Left ventricle myocardium inferior (tissue), 1 donor: ENCODE measurements at places on chromosomes 12 and 14.

DNA sequence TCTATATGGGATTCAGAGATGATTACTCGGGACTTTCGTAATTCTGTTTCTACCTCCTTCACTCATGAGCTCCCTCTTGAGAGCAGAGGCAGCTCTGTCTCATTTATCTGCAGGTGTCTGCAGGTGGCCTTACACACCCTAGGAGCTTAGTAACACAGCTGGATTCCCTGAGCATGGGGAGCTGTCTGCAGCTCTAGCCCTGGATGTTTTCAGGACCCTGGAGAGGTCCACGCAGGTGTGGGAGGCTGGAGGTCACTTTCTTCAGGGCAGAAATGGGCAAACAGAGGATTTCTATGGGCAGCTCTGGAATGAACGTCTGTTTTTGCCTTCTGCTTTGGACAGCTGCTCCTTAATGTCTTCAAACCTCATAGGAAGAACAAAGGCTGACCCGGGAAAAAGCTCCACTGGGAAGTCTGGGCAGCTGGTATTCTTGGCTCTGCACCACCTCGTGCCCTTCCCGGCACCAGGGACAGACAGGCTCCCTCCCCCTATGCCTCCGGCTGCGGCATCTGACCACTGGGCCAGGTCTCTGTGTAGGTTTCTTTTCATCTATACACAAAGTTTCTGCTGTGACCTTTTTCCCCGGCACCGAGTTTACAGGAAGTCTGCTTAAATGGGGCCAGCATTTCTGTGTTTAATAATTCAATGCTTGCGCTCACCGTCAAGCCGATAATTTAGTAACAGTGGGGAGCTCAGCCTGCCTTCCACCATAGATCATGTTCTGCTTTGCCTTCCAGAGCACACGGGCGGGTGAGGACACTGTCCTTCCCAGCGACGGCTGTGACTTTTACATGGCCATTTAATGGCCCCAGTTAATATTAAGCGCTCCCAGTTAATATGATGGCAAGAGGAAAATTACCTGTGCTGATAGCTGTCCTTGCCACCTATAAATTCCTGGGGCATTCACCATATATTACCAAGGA lies 320.2 kb upstream of the SFSWAP start:
- DNase-seq = no peak

GRCh38 chr12:116504438-116504837 lies 54.7 kb upstream of the MAP1LC3B2 start:
- no peak for DNase-seq

GRCh38 chr12:15495746-15496145 lies 173.4 kb downstream of the PTPRO start:
- DNase-seq = no peak

DNA sequence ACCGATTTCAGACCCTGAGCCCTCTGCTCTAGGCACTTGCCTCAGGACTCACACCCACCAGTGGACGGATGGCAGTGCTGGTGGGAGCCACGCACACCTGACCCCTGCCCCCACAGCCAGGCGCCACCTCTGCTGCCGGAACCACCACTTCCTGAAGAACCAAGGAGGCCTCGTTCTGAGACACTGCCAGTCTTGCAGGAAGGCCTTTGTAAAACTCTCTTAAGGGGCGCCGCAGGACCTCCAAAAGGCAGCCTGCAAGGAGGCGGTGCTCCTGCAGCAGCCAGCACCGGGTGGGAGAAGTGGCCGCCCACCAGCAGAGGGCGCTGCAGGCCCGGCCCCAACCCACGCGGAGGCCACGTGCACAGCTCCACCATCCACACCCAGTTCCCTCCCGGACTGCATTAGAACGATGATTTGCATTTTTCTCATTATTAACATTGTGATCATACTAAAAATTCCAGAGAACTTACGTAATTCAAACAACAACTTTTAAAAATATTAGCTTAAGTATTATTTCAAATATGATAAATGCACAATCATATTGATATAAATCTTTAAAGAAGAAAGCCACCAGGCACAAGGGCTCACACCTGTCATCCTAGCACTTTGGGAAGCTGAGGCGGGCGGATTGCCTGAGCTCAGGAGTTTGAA lies 12.8 kb downstream of the STX2 start:
- DNase-seq = no peak

DNA sequence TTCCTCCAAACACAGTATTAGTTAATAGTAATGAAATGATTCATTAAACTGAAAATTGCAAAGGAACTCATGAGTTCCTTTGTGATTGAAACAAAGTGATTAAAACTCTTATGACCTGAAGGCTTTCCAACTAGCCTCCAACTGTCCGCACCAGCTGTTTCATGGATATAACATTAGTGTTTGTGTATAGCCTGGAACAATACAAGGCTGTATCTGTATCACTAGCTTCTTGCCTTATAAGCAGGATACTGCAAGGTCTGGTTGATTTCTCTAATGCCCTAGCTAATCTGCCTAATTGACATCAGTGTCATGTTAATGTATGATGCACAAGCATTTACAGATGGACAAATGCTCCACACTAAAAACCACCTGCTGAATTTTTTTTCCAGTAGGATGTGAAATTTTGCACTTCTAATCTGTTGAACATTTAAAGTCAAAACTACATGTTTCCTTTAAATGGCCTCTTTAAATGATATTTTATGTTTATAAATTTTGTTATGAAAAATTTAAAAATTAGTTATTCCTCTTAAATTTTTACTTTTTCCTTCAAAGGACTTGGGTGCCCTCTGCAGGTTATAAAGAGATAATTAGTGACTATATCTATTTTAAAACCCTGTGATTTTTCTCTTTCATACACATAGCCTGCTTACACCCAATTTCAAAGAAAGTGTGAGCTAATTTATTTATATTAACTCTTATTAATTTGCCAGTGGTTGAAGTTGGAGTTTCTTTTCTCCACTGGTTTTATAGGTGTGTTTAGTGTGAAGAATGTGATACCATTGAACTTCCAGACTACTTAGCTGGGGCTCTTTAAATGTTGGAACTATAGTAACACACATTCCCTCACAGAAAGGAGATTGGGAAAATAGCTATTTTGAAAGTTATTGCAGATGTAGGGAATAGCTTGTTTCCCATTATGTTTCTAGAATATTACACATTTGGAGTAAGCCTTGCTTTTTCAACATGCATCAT lies 25.4 kb downstream of the AP5M1 start:
- DNase-seq = no peak

DNA sequence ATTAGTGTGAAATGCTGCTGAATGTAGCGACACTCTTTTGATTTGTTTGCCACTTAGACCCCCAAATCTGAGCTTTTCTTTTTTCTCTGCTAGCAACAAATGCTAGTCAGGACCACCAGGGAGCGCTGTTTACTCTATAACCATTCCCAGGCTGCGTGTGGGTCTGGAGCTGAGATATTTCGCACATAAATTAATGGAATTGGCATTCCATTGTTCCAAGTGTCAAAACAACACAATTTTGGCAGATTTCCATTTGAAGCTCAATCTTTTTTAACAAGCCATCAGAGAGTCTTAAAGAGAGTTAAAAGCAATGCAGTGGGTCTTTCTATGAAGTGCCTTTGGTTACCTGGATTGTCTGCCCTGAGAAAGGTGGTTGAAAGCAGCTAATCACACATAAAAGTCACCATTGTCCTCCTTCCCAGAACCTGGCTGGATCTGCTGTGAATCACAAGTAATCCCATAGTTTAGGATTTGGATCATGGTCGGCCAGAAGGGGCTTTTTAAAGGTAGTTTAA lies 7.4 kb upstream of the TMEM132C start:
- no peak for DNase-seq

- DNase-seq = no peak
These were observed 59.5 kb downstream of the BCAT1 start for GRCh38 chr12:24889411-24889810.

GRCh38 chr12:128649902-128650301 lies 173.9 kb downstream of the SLC15A4 start:
- no peak for DNase-seq

DNA sequence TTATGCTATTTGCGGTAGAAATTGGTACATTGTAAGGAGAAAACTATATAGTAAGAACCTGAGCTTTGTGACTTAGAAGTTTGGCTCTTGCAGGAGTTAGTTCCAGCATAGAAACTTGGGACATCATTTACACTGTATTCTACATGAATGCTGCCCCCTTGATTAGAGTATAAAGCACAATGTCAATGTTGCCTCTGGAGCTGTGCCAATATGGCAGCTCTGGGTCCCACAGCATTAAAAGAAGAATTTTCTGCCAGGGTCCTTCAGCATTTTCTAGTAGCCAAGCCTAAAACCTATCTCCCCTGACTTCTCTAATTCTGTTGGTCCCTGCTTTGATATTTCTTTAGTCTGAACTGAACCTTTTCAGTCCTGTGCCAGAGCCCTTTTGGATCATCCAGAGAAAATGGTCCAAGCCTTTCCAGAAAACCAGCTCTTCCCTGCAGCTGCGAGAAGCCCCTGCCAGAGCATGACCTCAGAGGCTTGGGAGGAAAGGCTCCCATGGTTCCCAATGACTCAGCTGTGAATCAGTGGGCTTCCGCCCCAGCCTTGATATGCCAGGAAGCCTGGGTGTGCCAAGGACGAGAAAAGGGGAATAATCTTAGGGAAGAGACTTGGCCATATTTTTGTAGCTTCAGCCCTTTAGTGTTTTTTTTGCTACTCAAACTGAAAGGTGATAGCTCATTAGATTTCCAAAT lies 43.2 kb downstream of the PLEKHG7 start:
- peak; percentile 83 for DNase-seq

DNA sequence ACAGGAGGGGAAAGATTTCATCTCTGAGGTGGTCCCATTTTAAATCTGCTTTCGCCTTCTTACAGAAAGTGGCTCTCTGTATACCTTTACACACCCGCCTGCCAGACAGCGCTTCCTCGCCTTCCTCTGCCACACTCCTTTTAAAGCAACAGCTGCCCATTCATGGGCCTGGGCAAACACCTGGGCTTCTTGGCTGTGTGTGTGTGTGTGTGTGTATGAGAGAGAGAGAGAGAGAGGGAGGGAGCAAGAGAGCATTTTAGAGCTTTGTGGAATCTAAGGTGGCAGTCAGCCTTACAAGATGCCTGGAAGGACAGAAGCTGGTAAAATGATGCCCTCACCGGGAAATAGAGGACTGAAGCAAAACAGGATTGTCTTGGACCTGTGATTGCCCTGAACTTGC lies 20.0 kb downstream of the PTHLH start:
- no peak for DNase-seq

DNA sequence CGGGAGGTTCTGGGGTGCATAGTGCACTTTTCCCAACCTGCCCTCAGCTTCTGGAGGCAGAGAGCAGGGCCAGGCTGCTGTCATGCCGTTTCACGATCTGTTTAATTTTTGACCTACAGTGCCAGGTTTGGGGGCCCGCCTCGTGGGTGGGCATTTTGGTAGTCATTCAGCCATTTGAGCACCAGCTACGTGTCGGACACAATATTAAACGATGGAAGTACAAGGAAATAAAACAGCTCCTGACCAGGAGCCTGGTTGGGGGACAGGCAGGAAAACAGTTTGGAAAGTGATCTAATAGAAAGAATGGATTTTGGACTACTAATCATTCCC lies 708 bp downstream of the FNTB start:
- no peak for DNase-seq

DNA sequence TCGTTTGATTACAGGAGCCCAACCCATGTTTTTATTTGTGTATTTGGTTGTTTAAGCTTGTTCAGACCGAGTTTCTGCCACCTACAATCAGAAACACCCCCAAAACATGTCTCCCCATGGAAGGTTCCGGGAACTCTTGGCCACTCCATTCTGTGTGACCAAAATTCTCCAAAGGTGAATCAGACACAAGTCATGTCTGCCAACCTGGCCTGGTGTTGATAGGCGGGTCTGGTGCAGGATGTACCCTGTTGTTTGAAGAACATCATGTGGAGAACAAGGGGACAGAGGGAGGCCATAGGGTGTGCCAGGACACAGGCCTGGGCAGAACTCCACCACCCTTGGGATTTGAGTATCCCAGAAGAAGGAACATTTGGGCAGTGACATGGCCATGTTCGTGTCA lies 147.1 kb upstream of the MYL2 start:
- no peak for DNase-seq

GRCh38 chr14:39174560-39175444 lies at the start of gene PNN:
TSS of gene PNN (plus strand) at chr14:39175254. CDS start at chr14:39175280, 26 bp downstream.
- DNase-seq = peak; percentile 96

DNA sequence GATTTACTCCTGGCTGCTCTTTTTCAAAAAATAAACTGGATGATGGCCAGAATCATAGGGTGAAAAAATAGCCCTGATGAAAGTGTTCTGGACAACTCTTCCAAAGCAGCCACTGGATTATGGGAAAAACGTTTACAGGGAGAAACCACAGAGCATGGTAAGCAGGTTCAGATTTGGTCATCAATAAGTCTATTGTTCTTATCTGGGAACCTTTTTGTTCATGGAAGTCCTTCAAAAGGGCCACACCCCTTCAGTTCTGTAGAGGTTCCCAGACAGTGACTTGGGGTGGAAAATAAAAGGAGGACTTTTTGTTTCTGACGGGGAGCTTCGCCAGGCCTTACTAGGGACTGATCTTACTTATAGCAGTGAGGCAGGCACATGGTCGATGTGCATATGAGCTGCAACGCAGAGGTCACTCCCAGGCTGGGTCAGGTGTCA lies 117.4 kb upstream of the SLC38A2 start:
- DNase-seq = no peak

DNA sequence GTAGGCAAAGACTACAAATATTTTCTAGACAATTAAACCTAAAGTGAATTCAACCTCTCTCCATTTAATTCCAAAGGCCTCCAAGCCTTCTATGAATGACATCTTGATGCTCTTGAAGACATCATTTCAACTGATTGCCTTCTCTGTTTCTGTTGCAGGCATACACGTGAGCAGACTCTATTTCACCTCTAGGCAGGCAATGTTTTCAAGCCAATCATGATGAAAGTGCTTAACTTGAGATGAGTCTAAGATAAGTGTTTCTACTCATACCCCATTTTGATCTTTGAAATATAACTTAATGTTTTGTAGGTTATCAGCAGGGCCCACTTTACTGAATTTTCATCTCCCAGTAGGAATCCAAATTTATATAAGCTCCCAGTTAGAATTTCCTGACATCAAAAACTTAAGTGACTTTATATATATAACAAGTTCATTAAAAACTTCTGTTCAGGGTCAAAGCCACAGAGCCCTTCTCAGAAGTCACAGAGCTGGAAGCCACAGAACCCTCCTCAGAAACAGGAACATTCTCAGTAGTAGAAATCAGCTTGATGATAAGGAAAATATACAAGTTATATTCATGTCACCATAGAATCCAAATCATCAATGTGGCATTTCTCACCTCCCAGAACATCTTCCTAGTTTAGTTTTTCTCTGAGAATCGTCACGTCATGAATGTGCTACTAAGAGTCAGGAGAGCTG lies 108.5 kb downstream of the PHLDA1 start:
- DNase-seq = no peak

GRCh38 chr12:25653487-25654175 lies 100.5 kb upstream of the LMNTD1 start:
- no peak for DNase-seq

GRCh38 chr14:31933716-31934115 lies 143.4 kb upstream of the ARHGAP5 start:
- no peak for DNase-seq

- DNase-seq = no peak
These were observed 156.1 kb downstream of the KICS2 start for GRCh38 chr12:64065881-64066451.

DNA sequence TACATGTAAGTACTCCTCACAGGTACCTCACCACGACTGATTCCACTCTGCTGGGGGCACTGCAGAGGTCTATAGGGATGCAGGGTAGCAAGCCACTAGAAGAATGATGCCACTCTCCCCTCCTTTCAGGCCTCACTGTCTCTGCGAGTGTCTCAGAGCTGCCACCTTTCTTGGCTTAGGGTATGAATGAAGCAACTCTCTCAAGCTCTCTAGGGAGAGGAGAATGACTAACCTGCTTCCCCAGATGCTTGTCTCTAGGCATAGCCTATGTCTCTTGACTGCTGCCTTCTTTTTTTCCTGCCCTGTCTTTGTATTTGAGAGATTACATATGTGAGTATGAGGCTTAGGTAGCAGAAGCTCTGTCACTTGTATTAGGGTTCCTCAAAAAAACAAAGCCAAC lies 566.5 kb upstream of the ATP2B1 start:
- DNase-seq = no peak
